ENCODE measurements at places on chromosomes 2 and 18. TPM values are rescaled to one million over a fixed set of nuclear protein-coding genes. Genes with fewer than 3 reads are reported as not detected.

The SEPTIN10 gene
- polyA plus RNA-seq = 26.8 TPM

The MYCN gene
- 0.03 TPM for polyA plus RNA-seq

The CYBRD1 gene
- polyA plus RNA-seq = 9.4 TPM

The NCKAP5 gene
- polyA plus RNA-seq = 0.39 TPM

The TMEM178A gene
- polyA plus RNA-seq = 1.9 TPM

The SRD5A2 gene
- polyA plus RNA-seq = not detected

The CHRNA1 gene
- polyA plus RNA-seq = 0.13 TPM

DNA sequence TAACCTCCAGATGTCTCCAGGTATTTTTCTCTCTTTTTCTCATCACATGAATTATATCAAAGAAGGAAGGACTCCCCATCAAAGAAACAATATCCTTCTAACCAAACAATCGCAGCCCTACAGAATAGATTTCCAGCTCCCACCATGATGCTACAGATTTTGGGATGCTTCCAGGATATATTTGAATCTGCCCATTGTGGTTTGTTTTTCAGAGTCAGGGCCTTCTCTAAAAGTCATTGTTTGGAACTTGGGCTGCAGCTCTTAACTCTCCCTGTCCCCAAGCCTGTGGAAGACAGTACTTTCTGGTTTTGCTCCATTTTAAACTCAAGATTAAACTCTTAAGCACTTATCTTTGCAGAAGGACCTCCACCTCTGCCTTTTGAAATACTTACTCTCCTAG, 223.2 kb downstream of the PMAIP1 start:
- H3K27me3 ChIP-seq = no peaks in the 10 kb centered on the region
- H3K4me1 ChIP-seq = no peaks in the 10 kb centered on the region
- H3K4me3 ChIP-seq = no peak overlapping the region

DNA sequence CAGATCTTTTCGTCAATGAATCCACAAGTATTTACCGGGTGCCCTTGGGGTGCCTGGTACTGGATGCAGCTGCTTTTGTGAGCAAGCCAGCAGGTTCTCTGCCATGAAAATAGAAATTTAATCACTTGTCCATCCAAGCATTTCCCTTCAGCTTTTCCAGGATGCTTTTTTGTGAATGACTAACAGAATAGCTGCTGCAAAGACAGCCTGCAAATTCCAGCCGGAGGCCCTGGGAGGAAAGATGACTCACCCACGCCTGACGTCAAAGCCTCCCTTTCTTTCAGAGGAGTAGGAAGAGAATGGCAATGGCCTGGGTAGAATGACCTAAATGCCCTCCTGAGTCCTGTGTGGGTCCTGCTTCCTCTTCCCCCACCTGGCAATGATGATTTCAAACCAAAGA, 111.9 kb downstream of the AP1S3 start:
- H3K4me3 ChIP-seq = no peak overlapping the region
- no peaks in the 10 kb centered on the region for H3K36me3 ChIP-seq
- H3K27ac ChIP-seq = peak overlapping the region; percentile 47
- H3K4me1 ChIP-seq = no peaks in the 10 kb centered on the region

DNA sequence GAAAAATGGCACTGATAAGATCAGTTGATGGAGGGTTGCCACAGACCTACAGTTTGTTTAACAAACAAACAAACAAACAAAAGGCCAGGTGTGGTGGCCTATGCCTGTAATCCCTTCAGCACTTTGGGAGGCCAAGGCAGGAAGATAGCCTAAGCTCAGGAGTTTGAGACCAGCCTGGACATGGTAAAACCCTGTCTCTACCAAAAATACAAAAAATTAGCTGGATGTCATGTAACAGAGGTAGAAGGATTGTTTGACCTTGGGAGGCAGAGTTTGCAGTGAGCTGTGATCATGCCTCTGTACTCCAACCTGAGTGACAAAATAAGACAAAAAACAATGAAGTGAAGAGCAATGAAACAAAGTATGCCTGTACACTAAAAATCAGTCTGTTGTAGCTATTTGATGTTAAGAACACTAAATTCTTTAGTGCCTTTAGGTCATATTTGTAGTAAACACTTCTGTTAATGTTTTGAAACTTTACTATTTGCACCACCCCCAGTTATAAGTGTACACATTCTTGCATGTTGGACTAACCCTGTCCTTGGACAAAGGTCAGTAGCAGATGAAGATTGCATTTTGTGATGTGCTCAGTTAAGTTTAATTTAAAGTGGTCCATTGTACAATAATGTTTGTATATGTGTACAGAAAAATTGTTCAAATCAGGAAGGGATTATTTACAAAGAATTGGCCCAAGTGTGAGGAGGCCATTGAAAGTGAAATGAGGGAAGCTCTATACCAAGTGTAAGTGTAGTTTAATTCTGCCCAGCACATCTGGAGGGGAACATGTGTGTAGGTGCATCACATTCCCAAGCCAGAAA, 73.9 kb downstream of the KYNU start:
- no peak for DNase-seq
- H3K27ac ChIP-seq = no peak overlapping the region
- no peaks in the 10 kb centered on the region for H3K27me3 ChIP-seq
- no peak overlapping the region for H3K4me3 ChIP-seq
- no peaks in the 10 kb centered on the region for H3K4me1 ChIP-seq
- no peaks in the 10 kb centered on the region for H3K36me3 ChIP-seq

GRCh38 chr18:73861771-73862170, 285.9 kb downstream of the FBXO15 start:
- DNase-seq = no peak
- H3K4me3 ChIP-seq = no peak overlapping the region
- H3K27ac ChIP-seq = no peak overlapping the region
- H3K27me3 ChIP-seq = no peaks in the 10 kb centered on the region
- H3K4me1 ChIP-seq = no peaks in the 10 kb centered on the region
- H3K36me3 ChIP-seq = no peaks in the 10 kb centered on the region

DNA sequence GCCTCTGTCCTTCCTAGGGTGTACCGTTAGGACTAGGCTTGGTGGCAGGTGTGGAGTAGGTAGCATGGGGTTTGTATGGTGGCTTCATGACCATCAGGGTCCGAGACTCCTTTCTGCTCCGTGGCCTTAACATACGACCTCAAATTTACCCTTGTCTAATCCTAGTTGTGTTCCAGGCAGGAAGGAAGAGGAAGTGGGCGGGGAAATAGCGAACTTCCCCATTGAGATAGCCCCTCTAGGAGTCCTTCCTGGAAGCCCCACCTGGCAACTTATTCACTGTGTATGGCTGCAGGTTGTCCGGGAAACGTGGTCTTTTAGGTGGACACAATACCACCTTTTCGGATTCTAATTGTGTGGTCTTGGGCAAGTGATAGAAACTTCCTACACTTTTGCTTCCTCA, 9.3 kb downstream of the CD8A start:
- no peak for DNase-seq
- H3K4me1 ChIP-seq = peaks cover 70% of the 10 kb centered on the region

- no peaks in the 10 kb centered on the region for H3K36me3 ChIP-seq
- no peak overlapping the region for H3K4me3 ChIP-seq
- H3K4me1 ChIP-seq = peaks cover 62% of the 10 kb centered on the region
Observed at GRCh38 chr2:54471221-54471711, 15.1 kb downstream of the SPTBN1 start.

- H3K36me3 ChIP-seq = no peaks in the 10 kb centered on the region
- no peaks in the 10 kb centered on the region for H3K4me1 ChIP-seq
- no peaks in the 10 kb centered on the region for H3K27me3 ChIP-seq
- no peak for DNase-seq
Observed at GRCh38 chr2:63249161-63249560, 198.5 kb downstream of the OTX1 start.

GRCh38 chr18:53147472-53147871, 807.5 kb downstream of the DCC start:
- H3K27ac ChIP-seq = no peak overlapping the region
- H3K4me1 ChIP-seq = no peaks in the 10 kb centered on the region
- H3K27me3 ChIP-seq = no peaks in the 10 kb centered on the region
- no peak overlapping the region for H3K4me3 ChIP-seq

- H3K27me3 ChIP-seq = no peaks in the 10 kb centered on the region
- H3K4me1 ChIP-seq = no peaks in the 10 kb centered on the region
- no peak for DNase-seq
- no peak overlapping the region for H3K4me3 ChIP-seq
Observed at GRCh38 chr18:11115276-11115675, 34.1 kb downstream of the PIEZO2 start.

GRCh38 chr2:231204581-231204980, 6.2 kb downstream of the ARMC9 start:
- H3K36me3 ChIP-seq = no peaks in the 10 kb centered on the region
- no peaks in the 10 kb centered on the region for H3K27me3 ChIP-seq
- H3K4me1 ChIP-seq = no peaks in the 10 kb centered on the region
- DNase-seq = no peak
- no peak overlapping the region for H3K27ac ChIP-seq

DNA sequence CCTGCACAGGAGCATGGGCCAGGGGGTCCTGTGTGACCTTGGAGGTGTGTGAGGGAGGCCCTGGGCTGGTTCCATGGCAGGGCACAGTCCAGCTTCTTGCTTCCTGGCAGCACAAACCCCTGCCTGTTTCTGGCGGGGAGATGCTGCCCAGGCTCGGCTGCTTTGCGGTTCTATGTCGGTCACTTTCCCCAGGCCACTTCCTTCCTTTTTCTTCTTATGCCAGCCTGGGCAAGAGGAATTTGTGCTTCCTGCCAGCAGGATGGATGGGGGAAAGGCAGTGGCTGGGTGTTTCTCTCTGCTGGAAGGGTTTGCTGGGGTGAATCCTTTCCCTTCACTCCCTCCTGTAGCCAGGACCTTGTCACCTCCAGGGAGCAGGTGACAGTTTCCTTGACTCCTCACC, 24.3 kb downstream of the ASAP2 start:
- H3K36me3 ChIP-seq = no peaks in the 10 kb centered on the region
- DNase-seq = no peak
- peaks cover 60% of the 10 kb centered on the region for H3K27me3 ChIP-seq
- H3K4me3 ChIP-seq = no peak overlapping the region

All from spleen (tissue), 13 donors.